ENCODE measurements at places on chromosomes 6 and 20. TPM values are rescaled to one million over a fixed set of nuclear protein-coding genes. Genes with fewer than 3 reads are reported as not detected.

DNA sequence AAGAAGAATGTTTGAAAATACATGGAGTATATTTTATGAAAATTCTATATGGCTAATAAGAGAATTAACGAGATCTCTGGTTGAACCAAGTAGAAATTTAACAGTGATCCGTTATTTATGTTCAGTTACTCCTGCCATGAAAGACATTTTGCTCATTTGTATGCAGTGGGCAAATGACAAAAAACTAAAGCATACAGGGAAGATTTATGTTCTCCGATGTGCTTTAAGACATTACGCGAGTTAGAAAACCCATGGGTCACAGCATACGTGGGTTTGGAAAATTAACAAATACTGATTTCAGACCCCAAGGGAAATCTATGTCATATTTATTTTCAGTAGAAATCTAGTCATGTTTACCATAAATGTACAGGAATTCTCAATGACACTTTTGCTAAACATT lies 90.1 kb downstream of the BMP5 start:
- DNase-seq = no peak

- peak; percentile 88 for DNase-seq
Observed at GRCh38 chr20:59515013-59515905, 89.1 kb upstream of the PHACTR3 start.

GRCh38 chr6:55663914-55664313 lies 84.9 kb upstream of the HMGCLL1 start:
- no peak for DNase-seq

ANGPT4 gene
- total RNA-seq = not detected

FNDC1 gene
- total RNA-seq = 0.03 TPM

Data from SK-MEL-5 (cell line).